ENCODE measurements at places on chromosomes 7 and 10. TPM values are rescaled to one million over a fixed set of nuclear protein-coding genes. Genes with fewer than 3 reads are reported as not detected.

The SPACDR gene
- 0.53 TPM for total RNA-seq

The PPP1R17 gene
- total RNA-seq, result not detected

The TRIM56 gene
- total RNA-seq, result 22.7 TPM

The SLIT1 gene
- total RNA-seq, result 0.10 TPM

The ASIC3 gene
- total RNA-seq, result 8.7 TPM

The AKR1C8 gene
- not detected for total RNA-seq

DNA sequence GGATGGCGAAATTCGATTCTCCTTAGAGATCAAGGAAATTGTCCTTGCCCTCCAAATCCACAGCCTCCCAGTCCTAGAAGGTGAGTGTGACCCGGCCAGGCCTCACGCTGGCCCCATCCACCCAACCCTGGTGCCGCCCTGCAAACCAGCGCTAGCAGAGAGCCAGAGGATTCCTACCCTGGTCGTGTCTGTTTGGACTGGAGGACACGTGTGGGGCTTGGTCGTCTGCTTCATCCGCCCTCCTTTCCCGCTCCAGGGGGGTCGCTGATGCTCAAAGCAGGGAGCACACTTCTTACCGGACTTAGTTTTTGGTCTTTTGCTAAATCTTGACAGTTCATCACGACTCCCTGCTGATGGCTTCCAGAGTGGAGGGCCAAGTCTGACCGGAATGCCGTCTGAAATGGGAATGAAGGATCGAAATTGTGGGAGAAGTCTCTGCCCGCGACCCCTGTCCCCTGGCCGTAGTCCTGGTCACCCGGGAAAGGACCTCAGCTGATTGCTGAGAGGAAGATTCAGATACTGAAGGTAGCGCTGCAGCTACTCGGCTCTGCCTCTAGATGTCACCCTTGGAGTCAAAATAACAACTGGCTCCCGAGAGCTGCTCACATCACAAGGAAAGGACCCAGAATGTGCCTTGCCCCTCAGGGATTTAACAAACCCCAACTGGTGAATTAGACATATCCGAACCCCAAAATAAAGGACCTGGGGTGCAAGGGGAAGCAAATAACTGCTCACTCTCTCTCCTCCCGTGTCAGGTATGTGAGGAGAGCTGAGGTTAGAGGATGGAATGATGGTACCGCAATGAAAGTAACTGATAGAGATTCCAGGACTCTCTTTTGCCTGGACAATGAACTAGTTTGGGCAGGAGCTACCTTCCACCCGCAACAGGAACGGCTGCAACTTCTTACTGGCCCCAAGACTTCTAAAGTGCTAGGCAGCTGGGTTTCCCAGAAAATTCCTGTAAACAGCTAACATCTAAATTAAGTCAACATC, 23.5 kb upstream of the ORC5 start:
- H3K4me1 ChIP-seq, result no peaks in the 10 kb centered on the region
- no peak overlapping the region for H3K27ac ChIP-seq
- H3K4me3 ChIP-seq, result no peak overlapping the region

DNA sequence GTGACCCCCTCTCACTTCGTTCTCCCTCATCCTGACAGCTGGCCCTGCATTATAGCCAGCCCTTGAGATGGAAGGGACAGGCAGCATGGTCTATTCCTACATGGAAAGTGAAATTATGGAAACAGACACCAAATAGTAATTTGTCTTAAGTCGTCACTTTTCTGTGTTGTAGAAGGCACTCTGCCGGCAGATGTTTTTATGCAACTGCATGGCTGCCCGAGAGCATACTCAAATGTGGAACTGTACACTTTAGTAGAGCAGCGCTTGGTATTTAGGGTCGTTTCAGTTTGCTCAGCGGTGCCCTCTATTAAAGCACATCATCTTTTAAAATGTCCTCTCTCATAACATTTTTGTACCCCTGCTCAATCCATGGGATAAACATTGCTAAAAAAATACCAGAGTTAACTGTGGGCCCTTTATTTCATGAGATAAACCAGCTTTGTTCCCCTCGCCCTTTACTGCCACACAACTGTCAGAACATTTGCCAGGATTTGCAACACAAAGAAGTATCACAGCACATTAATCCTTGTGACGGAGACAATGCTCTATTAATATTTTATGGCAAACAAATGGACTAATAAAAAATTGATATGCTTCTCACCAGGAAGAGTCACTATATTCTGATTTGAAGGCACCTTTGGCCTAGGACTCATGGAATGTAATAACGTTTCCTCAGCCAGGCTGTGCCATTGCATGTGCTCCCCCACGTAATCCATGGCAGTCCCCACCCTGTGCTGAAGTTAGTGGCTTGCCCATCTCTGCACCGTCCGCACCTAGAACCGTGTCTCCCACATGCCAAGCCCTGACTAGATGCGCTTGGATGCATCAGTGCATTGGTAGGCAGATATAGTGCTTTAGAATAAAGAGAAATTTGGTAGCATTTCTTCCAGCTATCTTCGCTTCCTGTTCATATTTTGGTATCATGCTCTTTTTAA, 221.3 kb downstream of the PAXIP1 start:
- H3K27ac ChIP-seq, result no peak overlapping the region
- no peaks in the 10 kb centered on the region for H3K27me3 ChIP-seq
- H3K4me1 ChIP-seq, result no peaks in the 10 kb centered on the region

GRCh38 chr7:4610768-4611467, 71.2 kb upstream of the FOXK1 start:
- no peak overlapping the region for H3K4me3 ChIP-seq
- H3K4me1 ChIP-seq, result peaks cover 16% of the 10 kb centered on the region
- no peaks in the 10 kb centered on the region for H3K36me3 ChIP-seq
- no peaks in the 10 kb centered on the region for H3K27me3 ChIP-seq
- H3K27ac ChIP-seq, result no peak overlapping the region

GRCh38 chr10:79052291-79053080, 16.3 kb upstream of the ZMIZ1 start:
- peaks cover 22% of the 10 kb centered on the region for H3K4me1 ChIP-seq
- H3K36me3 ChIP-seq, result no peaks in the 10 kb centered on the region
- no peak overlapping the region for H3K4me3 ChIP-seq
- no peak overlapping the region for H3K27ac ChIP-seq
- peak; percentile 46 for DNase-seq

GRCh38 chr10:106076496-106076895, 1088.0 kb downstream of the SORCS1 start:
- no peaks in the 10 kb centered on the region for H3K4me1 ChIP-seq
- DNase-seq, result no peak

DNA sequence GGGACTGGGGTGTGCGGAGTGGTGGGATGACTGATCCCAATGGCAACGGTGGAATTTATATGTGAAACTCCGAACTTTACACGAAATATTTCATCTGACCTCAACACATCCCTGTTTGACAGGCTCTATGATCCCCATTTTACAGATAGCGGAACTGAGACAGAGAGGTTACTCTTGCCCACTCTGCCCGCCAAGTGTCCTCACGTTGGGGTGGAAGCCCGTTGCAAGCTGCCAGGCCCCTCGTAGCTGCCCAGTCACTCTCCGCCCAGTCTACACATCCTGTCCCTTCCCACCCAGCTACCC, 397 bp upstream of the NFE2L3 start:
- no peaks in the 10 kb centered on the region for H3K36me3 ChIP-seq
- H3K4me3 ChIP-seq, result peak overlapping the region; percentile 75
- H3K4me1 ChIP-seq, result peaks cover 50% of the 10 kb centered on the region
- peak overlapping the region; percentile 62 for H3K27ac ChIP-seq
- H3K27me3 ChIP-seq, result peaks cover 18% of the 10 kb centered on the region

DNA sequence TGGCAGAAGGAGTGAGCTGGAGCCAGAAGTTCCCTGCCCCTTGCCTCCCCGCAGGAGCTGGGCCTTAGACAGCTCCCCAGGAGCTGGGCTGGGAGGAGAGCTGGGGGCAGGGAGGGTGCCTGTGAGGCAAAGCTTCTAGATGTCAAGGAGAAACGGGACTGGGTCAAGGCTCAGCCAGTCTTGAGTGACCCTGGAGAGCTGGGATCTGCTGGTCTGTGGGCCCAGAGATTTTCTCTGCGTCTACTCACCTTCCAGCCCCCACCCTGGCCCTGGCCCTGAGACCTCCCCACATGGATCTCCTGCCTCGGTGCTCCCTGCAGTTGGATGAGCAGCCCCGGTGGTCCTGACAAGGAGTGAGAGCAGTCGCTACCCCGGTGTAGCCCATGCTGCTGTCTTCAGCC, 20.3 kb upstream of the SHH start:
- peaks cover 37% of the 10 kb centered on the region for H3K27me3 ChIP-seq
- no peaks in the 10 kb centered on the region for H3K36me3 ChIP-seq
- H3K4me3 ChIP-seq, result no peak overlapping the region
- DNase-seq, result peak; percentile 46
- H3K27ac ChIP-seq, result no peak overlapping the region
- no peaks in the 10 kb centered on the region for H3K4me1 ChIP-seq

DNA sequence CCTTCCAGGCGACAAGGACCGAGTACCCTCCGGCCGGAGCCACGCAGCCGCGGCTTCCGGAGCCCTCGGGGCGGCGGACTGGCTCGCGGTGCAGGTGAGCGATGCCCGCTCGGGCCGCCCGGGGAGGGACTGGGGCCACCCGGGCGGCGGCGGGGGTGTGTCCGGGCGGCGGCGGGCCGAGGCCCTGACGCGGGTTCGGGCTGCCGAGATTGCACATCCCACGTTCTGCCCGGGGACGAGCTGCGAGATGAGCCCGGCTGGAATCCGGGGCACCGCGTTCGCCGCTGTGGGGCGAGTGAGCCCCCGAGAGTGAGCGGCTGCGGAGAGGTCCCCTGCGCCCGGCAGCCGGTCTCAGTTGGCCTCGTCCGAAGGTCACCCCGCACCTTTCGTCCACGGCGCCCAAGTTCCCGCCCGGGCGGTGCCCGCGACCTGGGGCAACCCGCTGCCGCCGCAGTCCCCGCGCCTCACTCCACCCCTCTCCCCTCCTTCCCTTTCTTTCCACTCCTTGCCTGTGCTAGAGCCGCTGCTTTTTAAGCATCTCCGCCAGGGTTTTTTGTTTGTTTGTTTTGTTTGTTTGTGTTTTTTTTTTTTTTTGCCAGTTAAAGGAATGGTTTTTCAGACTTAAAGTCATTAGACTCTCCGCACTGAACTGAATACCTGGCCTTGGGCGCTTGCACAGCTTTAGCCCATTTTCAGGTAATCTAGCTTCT, 515 bp downstream of the RALA start:
- H3K4me1 ChIP-seq, result peaks cover 48% of the 10 kb centered on the region
- H3K27me3 ChIP-seq, result no peaks in the 10 kb centered on the region
- no peak for DNase-seq
- peak overlapping the region; percentile 64 for H3K4me3 ChIP-seq

DNA sequence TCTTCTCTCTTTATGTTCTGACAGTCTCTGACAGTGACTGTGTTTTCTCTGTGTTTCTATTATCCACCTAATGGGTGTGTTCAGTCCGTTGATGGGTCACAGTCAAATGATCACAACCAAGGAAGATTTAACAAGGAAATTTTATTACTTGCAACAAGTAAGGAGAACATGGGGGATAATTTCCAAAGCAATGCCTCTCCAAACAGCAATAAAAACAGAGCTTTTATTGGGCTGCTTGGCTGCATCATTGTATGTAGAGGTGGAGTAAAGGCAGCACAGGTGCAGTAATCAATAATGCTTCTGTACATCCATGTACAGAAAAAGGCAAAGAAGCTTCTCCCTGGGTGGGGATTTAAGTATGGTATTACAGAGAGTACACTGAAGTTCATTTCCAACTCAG, 1525.6 kb downstream of the REEP3 start:
- H3K4me1 ChIP-seq, result no peaks in the 10 kb centered on the region
- H3K36me3 ChIP-seq, result no peaks in the 10 kb centered on the region
- no peak overlapping the region for H3K27ac ChIP-seq
- DNase-seq, result no peak
- H3K4me3 ChIP-seq, result no peak overlapping the region
- no peaks in the 10 kb centered on the region for H3K27me3 ChIP-seq

GRCh38 chr10:29257106-29257783, 31.6 kb upstream of the LYZL1 start:
- peaks cover 4% of the 10 kb centered on the region for H3K4me1 ChIP-seq
- H3K36me3 ChIP-seq, result no peaks in the 10 kb centered on the region
- peaks cover 40% of the 10 kb centered on the region for H3K27me3 ChIP-seq
- peak overlapping the region; percentile 34 for H3K27ac ChIP-seq

DNA sequence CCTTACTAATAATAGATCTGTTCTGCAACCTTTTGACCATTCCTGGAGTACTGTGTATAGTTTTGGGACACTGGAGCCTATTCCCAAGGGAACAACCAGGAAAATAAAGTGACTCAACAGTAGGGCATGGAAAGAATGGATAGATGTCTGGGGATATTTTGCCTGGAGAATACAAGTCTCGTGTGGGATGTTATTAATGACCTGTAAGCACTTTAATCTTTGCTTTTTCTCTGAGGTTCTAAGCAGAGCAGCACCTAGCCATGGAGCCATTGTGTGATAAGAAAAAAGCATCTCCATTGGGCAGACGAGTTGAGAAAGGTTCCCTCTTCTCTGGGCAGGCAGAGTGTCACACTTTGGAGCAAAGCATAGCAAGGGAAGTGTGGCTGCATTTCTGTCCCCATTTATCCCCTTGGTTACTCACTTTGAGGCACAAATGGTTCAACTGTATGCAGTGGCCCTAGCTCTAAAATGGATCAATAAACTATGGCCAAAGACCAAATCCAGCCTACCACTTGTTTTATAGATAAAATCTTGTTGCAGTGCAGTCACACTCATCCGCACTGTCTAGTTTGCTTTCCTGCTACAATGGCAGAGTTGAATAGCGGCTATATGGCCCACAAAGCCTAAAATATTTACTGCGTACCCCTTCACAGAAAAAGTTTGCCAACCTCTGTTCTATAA, 21.0 kb upstream of the CCDC71L start:
- no peaks in the 10 kb centered on the region for H3K4me1 ChIP-seq
- H3K27me3 ChIP-seq, result no peaks in the 10 kb centered on the region
- no peak overlapping the region for H3K4me3 ChIP-seq
- H3K27ac ChIP-seq, result no peak overlapping the region

DNA sequence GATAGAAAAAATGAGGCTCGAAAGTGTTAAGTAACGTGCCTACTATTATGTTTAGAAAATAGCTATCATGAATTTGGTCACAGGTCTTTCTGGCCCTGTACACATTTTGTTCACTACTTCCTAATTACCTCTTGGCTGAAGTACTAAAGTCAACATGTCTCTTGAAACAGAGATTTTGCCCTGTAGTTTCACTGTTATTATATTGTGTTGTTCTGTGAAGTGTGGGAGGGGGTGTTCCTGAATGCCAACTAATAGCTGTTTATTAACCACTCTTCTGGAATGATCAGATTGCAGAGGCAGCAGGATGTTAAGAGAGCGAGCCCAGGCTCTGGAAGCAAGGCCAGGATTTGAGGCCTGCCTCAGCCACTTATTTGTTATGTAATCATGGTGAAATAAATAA, 72.1 kb downstream of the RNF133 start:
- no peak overlapping the region for H3K27ac ChIP-seq
- H3K27me3 ChIP-seq, result no peaks in the 10 kb centered on the region
- H3K4me3 ChIP-seq, result no peak overlapping the region
- H3K4me1 ChIP-seq, result no peaks in the 10 kb centered on the region
